Stomach (tissue), 19 donors: ENCODE measurements at places on chromosomes 7 and 10. TPM values are rescaled to one million over a fixed set of nuclear protein-coding genes. Genes with fewer than 3 reads are reported as not detected.

CBLL1 gene
- 29.4 TPM for total RNA-seq

GRID1 gene
- total RNA-seq, result not detected

MMD2 gene
- total RNA-seq, result not detected

PSD gene
- 24.5 TPM for total RNA-seq

NXPH1 gene
- not detected for total RNA-seq

PNLIPRP2 gene
- not detected for total RNA-seq

PRPS1L1 gene
- total RNA-seq, result not detected

TMEM130 gene
- total RNA-seq, result not detected

ASIC3 gene
- 0.29 TPM for total RNA-seq

GRCh38 chr7:135925210-135925609 lies 51.9 kb downstream of the MTPN start:
- no peak for DNase-seq

- no peak for DNase-seq
Observed at GRCh38 chr10:61898435-61898778, 3.1 kb upstream of the ARID5B start.

DNA sequence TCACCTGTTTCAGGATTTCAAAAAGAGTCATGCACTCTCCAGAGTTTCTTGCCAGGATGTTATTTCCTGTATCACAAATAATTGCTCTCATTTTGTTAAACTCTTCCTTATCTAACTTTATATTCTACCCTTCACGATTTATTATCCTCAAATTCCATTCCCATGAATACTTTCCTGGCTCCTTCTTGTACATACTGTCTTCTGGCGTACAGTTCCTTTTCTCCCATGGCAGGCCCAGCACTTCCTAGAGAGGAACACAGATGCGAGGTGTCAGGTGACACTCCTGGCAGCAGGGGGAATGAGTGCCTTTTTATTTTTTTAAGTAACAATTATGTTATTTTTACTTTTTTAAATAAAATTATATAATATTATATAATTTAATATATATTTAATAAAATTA lies 411.9 kb downstream of the TFEC start:
- DNase-seq, result no peak

DNA sequence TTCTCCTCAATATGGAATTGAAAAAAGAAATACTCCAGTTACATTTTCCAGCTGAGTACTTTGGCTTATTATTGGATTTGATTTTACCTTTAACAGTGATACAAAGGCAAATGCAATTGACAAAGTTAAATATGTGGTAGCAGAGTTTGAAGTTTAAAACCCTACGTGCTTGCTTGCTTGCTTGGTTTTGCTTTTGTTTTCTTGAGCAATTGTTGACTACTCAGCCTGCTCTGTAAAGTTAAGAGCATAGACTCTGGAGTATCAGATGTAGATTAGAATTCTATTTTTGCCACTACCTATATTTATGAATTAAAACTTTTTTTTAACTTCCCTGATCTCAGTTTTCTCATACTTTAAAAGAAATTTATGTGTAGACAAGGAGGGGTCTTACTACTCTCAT lies 51.4 kb downstream of the PCDH15 start:
- no peak for DNase-seq

DNA sequence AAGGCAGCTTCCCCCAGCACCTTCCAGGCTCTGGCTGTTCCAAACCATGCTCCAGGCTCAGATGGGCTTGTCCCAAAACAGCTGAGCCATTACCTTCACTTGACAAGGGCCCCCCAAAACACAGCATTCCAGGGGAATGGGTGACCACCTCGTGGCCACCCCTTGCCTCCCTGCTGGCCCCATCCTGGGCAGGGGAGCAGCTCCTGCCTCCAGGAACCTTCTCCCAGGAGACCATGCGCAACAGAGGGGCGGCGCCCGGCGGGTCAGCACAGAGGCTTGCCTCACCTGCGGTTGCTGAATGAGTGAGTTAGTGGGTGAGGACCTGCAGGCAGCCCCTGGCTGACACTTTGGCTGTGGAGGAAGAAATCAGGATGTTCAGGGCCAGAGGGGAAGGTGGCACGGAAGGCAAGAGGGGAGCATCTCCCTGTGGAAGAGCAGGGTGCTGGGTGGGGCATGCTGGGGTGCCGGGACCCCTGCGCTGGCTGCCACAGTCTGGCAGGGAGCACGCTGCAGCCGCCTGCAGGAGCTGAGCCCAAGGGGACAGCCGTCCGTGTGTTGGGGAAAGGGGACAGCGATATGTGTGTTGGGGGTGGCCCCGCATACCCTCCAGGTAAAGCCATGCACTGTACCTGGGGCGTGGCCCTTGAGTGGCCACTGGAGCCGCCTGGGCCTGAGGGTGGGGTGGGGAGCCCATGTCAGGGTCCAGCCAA lies 54.7 kb downstream of the PWWP2B start:
- peak; percentile 77 for DNase-seq

GRCh38 chr10:87585565-87586514 lies 73.8 kb upstream of the PAPSS2 start:
- peak; percentile 37 for DNase-seq

DNA sequence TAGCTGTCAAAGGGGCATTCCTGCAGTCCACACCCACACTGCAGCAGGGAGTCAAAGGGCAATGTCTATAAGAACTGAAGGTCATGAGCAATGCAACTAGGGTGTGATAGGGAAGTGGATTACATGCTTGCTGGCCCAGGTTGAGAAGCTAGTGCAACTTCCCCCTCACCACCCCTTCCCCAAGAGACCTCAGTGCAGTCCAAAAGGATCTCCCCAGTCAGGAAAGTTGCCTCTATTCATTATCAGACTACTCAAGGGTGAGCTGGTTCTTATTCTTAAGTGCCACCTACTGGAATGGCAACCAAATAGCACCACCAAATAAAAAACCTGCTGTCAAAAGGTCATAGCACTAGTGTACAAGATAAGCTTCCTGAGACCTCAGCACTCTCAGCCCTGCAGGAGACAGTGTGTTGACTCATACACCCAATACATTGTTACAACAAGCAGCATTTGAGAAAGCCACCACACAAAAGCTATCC lies 28.2 kb downstream of the MTERF1 start:
- no peak for DNase-seq

DNA sequence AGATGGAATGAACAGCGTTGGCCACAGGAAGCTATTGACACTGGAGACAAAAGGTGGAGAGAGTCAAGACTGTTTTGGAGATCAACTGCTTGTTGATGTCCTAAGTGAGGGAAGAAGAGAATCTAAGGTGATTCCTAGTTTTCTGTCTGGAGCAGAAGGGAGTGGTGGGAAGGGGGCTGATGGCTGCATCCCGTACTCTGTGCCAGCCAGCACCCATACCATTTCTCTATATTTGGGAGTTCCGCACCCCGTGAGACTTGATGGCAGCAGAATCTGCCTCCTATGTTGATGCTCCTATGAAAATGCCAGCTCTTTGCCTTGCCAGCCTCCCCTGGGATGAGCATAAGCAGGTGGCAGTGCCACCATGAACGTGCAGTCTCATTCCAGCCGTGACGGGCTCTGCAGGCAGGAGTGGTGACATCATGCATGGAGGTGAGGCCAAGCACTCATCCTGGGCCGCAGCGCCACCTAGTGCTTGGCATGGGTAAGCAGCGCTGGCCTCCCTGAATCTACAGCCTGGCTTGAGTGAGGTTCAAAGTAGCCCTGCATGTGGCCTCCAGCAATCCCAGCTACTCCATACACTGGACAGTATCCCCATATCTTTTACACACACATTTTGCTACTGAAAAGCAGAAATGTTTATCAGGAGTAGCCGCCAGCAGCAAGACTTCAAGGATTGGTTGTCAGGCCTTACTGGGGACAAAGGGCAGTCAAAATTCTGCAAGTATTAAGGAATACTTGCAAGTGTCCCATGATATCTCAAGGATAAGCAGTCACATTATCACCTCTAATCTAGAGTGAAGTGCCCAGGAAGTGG lies 43.0 kb downstream of the PODXL start:
- DNase-seq, result peak; percentile 90

DNA sequence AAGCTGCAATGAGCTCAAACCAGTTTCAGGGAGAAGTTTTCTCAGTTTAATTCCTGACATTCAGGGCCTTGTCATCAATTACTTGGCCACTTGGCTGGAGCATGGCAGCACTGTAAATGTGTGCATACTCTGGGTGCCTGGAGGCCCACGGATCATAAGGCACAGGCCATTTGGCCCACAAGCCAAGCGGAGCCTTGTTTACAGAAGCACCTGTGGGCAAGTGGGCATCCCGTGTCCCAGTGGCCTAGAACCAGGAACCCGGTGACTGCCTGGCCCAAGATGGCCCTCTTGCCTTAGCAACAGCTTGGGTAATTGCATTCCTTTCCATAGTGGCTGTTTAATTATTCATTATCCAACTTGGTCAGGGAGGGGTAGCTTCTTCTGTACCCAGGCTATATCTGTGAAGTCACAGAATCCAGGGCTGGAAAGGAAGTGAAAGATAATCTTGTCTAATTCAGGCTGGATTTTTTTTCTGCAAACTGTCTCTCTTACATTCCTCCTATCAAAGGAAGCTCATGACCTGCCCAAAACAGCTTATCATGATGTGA lies 426.4 kb upstream of the ZMIZ1 start:
- DNase-seq, result no peak

GRCh38 chr10:115710136-115710535 lies 562.9 kb downstream of the GFRA1 start:
- DNase-seq, result no peak

GRCh38 chr10:104306897-104307296 lies 31.4 kb downstream of the ITPRIP start:
- no peak for DNase-seq

DNA sequence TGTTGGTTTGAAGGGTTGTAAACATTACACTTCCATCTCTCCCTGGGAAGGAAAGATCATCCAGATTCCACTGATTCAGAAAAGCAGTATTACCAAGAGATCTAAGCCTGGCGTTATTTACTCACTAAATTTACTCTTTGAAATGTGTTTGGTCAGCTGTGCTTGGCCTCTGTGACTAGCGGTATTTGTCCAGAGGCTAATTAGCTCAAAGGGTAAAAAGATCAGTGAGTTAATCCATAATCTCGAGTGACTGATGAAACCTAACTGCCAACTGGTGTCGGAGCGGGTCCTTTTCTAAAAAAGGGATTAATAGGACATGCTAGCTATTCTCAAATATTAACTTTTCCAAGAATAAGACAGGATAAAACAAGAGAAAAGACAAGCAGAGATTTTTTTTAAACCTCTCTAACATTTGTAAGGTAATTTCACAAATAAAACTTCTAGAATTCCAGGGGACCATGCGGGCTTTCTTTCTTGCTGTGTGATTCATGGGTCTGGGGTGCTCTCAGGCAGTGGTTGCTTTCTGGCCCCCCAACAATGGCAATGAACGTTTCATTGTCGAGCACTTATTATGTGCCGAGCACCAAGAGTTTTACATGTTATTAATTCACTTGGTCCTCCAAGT lies 247.3 kb upstream of the AOAH start:
- DNase-seq, result peak; percentile 70

DNA sequence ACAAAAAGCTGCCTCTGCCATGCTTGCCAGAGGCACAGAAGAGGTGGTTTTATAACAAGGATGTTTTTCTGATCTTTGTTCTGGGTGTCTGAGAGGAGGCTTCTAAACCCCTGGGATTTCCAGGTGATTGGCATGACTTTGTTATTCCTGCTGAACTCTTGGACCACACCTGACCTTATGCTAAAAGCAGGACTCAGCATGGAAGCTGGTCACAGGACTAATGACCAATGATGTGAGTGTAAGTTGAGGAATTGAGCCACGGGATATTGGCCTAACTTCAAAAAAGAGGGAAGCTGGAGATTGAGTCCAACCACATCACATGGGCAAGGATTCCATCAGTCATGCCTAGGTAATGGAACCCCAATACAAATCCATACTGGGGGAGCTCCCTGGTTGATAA lies 437.9 kb downstream of the POM121L12 start:
- no peak for DNase-seq

- DNase-seq, result no peak
Observed at GRCh38 chr10:78614267-78614666, 454.5 kb upstream of the ZMIZ1 start.

- DNase-seq, result no peak
Observed at GRCh38 chr7:150946421-150947240, 31.5 kb downstream of the KCNH2 start.

GRCh38 chr10:132487241-132488135 lies 50.1 kb upstream of the INPP5A start:
- DNase-seq, result no peak

- no peak for DNase-seq
Observed at GRCh38 chr7:151491859-151492258, 27.8 kb downstream of the RHEB start.

- peak; percentile 30 for DNase-seq
Observed at GRCh38 chr10:69684020-69684980, 54.3 kb downstream of the FAM241B start.

GRCh38 chr7:127950233-127950935 lies 80.9 kb downstream of the LRRC4 start:
- DNase-seq, result no peak

DNA sequence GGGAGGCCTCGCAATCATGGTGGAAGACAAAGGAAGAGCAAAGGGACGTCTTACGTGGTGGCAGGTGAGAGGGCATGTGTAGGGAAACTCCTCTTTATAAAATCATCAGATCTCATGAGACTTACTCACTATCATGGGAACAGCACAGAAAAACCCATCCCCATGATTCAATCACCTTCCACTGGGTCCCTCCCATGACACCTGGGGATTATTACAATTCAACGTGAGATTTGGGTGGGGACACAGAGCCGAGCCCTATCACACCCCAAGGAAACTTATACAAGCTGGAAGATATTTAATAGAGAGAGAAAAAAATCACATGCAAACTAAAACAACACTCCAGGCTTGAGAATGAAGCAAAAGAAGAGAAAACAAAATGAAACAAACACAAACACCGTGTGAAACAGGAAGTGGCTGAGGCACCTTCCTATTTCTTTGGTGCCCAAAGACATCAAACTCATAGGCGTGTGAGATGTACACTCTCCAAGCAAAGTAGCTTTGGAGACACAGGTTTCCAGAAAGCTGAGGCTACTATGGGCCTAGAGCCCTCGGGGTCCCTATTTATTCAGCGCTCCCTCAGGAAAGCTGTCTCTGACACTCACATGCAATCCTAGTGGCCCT lies 97.2 kb downstream of the PRKCQ start:
- DNase-seq, result no peak

- no peak for DNase-seq
Observed at GRCh38 chr10:62034096-62034640, 132.7 kb downstream of the ARID5B start.

- DNase-seq, result no peak
Observed at GRCh38 chr7:87212498-87212897, 7.0 kb downstream of the TMEM243 start.

GRCh38 chr7:151342102-151342646 lies 562 bp downstream of the NUB1 start:
- peak; percentile 38 for DNase-seq
